ENCODE measurements at places on chromosomes 1 and 21. TPM values are rescaled to one million over a fixed set of nuclear protein-coding genes. Genes with fewer than 3 reads are reported as not detected.

HLX gene
- polyA plus RNA-seq: 14.9 TPM

GRCh38 chr21:45329261-45330074 is 41.8 kb upstream of the POFUT2 start:
- no peak for DNase-seq

- DNase-seq: no peak
Measured at GRCh38 chr1:209354840-209355165, 228.7 kb upstream of the CAMK1G start.

GRCh38 chr1:202586018-202586821 is 124.0 kb downstream of the SYT2 start:
- DNase-seq: no peak

DNA sequence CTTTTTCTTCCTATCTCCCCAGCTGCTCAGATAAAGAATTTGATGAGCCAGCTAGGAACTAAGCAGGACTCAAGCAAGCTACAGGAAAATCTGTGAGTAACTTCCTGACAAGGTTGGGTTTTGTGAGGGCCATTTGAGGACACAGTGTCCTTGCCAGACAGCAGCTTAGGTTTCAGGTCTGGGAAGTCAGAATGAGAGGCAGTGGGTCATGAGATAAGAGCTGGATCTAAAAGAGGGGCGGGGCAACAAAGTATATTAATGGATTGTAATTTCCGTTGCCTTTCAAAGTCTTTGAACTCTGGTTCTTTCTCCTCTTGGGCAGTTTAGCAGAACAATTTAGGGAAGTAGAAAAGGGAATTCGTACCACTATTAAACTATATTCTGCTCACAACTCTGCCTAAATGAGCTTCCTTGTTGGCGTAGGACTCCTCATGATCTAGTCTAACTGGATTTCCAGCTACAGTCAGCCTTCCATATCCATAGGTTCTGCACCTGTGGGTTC is 16.6 kb downstream of the STX12 start:
- no peak for DNase-seq

PACC1 gene
- 6.1 TPM for polyA plus RNA-seq

DNA sequence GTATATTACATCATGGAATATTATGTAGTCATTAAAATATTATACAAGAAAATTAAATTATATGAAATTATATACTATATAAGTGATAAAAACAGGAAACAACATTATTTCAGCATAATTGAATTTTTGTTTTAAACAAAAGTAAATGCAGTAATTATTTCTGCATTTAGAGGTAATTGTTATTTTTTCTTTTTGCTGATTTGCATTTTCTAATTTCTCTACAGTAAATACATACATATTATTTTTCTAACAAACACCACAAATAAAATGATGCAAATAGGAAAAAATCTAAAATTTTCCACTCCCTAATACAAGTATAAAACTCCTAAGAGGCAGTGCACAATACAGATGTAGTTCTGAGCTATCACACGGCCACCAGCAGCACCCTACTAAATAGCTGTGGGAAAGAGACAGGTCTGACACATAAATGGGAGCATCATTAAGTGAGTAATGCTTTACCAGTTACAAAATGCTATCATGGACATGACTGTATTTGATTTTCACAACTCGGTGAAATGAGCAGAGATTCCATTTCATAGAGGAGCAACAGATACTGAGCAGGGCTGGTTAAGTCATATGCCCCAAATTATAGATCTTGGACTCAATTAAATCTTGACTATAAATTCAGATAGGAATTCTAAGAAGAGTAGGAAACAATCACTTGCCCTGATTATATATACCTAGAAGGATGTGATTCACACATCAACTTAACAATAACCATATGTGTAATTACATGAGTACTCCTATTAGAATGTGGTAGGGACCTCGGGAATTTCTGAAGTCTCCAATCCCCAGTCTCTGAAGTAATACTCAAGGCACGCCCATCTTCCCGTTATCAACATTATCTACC is 49.0 kb downstream of the NRIP1 start:
- no peak for DNase-seq

HRNR gene
- polyA plus RNA-seq: 0.03 TPM

DNA sequence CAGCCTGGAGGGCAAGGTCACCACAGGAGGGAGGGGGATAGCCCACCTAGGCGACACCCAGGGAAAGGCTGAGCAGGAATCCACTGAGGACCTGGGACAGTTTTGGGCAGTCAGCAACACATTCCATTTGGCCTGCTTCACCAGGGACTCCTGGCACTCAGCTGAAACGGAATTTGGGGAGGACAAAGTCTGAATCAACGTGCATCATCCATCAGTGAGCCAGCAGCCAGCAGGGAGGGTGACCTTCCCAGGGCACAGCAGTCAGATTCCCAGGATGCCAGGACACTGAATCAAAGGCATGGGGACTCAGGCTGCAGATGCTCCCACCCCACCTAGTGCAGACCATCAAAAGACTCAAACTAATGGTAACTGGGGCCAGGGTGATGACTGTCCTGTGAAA is 4.6 kb downstream of the SH3BP5L start:
- no peak for DNase-seq

RORC gene
- 10.8 TPM for polyA plus RNA-seq

KLHL21 gene
- polyA plus RNA-seq: 41.1 TPM

GRCh38 chr1:205516362-205516761 is 11.9 kb downstream of the CDK18 start:
- DNase-seq: no peak

PTP4A2 gene
- polyA plus RNA-seq: 194 TPM

GRCh38 chr1:60573121-60573520 is 499.6 kb upstream of the C1orf87 start:
- no peak for DNase-seq

All from forelimb muscle (tissue), 1 donor.